Eye (tissue), 1 donor: ENCODE measurements at places on chromosomes 1 and 21.

DNA sequence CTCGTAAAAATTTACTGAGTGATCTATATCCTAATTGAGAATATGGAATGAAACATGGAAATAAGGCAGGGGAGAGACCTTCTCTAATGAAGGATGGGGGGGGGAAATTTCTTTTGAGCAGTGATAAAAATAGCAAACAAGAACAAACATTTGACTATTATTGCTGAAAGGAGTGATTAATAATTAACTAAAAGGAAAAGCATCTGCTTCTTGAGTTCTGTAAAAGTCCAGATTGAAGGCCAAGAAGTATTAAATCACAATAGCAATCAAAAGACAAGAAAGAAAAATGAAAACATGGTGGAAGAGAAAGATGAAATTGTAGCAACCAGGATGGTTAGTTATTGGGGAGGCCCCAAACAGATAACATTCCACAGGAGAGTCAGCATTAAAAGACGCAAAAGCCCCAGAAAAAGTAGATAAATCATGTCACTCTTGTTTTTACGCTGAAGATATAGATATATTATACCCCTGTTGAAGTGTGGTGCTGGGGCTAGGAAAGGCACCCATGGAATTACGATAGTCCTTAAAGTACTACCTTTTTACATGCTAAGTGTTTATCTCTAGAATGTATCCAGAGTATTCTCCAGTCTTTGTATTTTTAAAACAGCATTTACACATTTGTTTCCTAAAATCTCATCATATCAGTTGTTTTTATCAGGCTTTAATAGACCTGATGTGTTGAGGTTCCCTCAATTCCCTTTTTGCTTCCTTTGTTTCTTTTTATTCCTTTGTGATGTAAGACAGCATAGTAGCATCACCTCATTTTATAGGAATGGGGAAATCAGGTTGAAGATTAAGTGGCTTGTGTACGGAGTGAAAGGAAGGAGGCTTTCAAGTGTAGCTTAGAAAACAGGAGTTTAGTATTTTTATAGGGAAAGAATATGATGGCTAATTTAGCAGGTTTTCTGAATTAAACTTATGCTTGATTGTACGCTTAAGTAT, 28.9 kb downstream of the DISP1 start:
- DNase-seq = peak; percentile 21

- peak; percentile 79 for DNase-seq
Measured at GRCh38 chr1:197774466-197775281, 606 bp downstream of the DENND1B start.

DNA sequence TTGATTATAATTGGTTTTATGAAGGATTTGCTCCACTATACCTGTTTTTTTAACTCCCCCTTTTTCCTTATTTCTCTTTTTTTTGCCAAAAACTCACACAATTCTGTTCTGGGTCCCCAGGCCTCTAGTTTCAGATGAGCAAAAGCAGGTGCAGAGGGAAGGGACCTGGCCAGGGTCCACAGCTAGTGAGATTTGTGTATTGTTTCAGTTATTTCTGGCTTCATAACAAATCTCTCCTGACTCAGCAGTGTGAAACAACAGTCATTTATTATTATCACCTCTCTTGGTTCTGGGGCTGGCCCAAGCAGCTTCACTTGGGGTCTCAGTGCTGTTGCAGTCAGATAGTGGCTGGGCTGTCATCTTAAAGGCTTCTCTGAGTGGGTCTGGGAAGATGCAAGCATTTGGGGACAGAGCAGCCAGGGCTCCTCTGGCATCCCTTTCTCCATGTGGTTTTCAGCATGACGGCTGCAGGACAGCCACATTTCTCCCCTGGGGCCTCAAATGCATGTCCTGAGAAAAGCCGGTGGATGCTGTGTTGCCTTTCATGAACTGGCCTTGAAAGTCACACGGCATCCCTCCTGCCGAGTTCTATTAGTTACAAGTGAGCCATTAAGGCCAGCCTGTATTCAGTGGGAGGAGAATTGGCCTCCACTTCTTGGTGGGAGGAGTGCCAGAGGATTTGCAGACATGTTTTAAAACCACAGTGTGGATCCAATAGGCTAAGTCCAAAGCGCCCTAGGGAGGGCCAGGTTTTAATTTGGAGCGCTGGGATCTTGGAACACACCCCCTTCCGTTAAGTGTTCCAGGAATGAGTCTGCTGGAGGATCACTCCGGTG, 137.1 kb downstream of the CAMTA1 start:
- DNase-seq = peak; percentile 84

- DNase-seq = no peak
Measured at GRCh38 chr1:112114540-112114939, 125.1 kb upstream of the KCND3 start.

- no peak for DNase-seq
Measured at GRCh38 chr21:45571641-45572040, 29.4 kb upstream of the SLC19A1 start.

GRCh38 chr1:232422898-232423297, 207.0 kb downstream of the SIPA1L2 start:
- DNase-seq = no peak

- DNase-seq = no peak
Measured at GRCh38 chr1:24767351-24767750, 22.1 kb downstream of the CLIC4 start.

DNA sequence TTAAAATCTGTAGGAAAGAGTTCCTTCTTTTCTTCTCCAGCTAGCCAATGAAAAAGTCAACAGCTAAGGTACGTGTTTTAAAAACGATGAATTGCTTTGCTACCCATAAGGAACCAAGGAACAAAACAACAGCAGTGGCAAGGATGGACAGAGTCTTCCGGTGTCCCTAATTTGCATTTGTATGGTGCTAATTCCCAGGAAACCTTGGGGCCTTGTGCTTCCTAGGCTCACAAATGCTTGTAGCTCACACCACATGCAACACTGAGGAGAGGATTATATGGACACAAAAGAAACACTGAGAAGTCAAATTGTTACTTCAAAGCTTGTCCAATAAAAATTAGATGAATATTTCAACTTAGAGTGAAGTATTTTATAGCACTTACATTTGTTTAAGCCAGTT, 1.8 kb upstream of the PGBD5 start:
- DNase-seq = no peak

- no peak for DNase-seq
Measured at GRCh38 chr1:6385488-6386191, 7.9 kb downstream of the ACOT7 start.

GRCh38 chr1:154405747-154406571, 816 bp downstream of the IL6R start:
- peak; percentile 63 for DNase-seq

DNA sequence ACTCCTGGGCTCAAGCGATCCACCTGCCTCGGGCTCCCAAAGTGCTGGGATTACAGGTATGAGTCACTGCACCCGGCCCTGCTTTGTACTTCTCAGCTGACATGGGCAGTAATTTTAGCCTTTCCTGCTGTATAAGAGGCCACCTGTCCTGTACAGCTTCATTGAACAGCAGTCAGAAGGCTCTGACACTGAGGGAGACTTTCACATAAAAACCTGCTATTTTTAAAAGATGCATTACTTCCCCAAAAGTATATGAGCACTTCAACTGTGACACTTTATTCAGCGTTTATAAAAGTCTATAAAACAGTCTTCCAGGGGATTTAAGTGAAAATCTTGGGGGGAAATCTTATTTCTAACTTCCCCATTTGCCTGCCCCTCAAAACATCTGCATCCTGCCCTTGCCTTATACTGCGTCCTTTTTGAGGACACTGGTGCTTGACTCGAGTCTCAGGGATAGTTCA, 17.6 kb downstream of the RNU5D-1 start:
- no peak for DNase-seq

GRCh38 chr1:41802532-41803501, 115.9 kb downstream of the HIVEP3 start:
- DNase-seq = no peak

DNA sequence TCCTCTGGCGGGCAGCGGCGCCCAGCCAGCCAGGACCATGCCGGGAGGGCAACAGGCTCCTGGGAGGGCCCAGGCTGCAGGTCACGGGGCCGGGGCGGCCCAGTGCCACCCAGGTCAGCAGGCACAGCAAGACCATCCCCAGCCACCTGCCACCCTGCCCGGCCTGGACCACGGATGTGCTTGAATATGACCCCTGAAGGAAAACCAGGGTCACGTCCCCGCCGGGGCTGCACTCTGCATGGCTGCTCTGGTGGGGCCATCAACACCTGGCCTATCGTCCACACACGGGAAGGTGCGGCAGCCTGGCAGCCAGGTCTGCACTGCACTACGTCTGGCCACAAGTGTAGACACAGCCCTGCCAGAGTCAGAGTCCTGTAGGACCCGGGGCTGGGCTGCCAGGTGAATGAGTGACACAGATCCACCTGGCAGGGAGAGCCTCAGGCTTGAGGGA, 6.9 kb downstream of the WNT9A start:
- DNase-seq = no peak

- no peak for DNase-seq
Measured at GRCh38 chr1:205015241-205015640, 27.8 kb upstream of the CNTN2 start.

DNA sequence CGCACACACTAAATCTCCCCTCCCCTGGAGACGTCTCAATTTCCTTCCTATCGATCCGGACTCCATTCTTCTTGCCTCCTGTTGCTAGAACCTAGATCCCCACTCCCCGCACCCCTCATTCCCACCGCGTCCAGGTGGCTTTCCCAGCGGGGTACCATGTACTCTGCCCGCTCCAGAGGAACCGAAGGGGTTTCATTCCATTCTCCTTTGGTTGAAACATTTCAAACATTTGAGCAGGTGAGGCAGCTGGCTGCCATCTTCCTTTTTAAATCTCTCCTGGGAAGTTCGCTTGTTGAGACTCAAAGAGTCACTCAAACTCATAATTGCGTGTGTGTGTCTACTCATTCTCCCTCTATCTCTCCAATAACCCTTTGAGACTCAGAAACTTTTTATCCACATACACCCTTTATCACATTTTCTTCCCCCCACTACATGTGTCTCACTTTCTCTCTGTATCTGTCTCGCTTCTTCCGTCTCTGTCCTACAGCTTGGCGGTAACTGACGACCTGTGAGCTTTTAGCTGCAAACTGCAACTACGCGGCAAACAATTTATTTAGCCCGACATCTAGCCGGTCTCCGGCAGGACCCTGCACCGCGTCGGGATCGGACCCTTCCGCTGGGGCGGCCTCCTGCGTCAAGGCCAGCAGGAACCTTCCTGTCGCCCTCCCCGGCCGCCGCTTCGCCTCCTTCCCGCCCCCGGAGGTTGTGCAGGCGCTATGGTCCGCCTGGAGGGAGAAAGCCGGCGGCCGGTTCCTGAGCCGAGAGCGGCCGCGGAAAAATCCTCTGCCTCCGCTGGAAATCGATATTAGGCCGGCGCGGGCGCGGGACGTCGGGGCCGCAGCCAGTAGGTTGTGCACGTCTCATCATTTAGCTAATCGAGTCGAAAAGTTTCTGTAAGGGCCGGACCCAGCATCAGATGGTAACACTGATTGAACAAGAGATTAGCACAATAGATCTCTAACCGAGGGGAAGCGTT, 3.0 kb upstream of the FOXD3 start:
- peak; percentile 78 for DNase-seq

GRCh38 chr1:211616231-211616964, 37.4 kb upstream of the SLC30A1 start:
- no peak for DNase-seq

- no peak for DNase-seq
Measured at GRCh38 chr1:39529901-39530535, 38.6 kb downstream of the BMP8A start.

- DNase-seq = no peak
Measured at GRCh38 chr1:189607477-189608096, 870.1 kb downstream of the BRINP3 start.

DNA sequence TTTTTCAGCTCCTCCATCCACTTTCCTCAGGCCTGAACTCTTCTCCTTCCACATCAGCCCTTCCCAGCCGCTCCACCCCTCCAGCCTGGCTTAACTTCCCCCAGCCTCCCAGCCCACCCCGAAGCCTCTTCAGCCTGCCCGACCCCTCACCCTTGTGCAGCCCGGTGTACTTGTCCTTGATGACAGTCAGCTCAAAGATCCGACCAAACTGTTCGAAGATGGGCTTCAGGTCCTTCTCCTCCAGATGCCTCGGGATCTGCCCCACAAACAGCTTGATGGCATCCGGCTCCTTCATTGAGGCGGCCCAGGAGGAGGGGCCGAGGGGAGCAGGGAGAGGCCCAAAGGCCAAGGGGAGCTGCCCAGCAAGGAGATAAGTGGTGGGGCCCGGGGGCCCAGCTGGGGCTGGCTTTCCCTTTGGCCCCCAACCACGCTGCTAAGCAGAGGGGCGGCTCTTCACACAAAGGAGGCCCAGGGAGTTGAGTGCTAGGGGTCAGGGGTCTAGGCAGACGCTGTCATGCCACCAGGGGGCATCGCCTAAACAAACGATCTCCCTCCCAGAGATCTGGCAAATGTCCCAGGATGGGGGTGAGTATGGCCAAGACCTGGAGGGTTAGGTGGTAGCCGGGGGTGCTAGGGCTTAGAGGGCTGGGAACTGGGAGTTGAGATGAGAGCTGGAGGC, 738 bp downstream of the CELF3 start:
- DNase-seq = peak; percentile 84
